NCI-H1694 (cell line): ENCODE measurements at places on chromosomes 2 and 18.

GRCh38 chr2:217654168-217654567 lies 348.6 kb downstream of the TNS1 start:
- DNase-seq, result no peak

DNA sequence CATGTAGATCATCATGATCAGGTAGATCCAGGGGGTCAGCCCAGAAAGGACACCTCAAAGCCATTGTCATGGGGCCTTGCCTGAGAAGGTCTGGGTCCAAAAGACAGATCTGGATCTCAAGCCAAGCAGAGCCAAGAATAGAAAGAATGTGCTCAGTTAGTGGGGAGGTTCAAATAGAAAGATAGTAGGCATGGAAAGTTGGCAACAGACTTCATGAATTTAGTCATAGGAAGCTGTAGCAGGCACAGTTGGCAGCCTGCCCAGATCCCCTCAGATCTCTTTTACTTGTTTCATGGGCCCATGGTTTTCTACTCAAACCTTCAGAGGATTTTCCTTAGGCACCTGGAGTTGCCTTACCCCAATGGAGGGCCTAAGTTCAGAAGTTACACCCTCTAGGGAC lies 767.0 kb downstream of the SLC4A3 start:
- peak; percentile 78 for DNase-seq

DNA sequence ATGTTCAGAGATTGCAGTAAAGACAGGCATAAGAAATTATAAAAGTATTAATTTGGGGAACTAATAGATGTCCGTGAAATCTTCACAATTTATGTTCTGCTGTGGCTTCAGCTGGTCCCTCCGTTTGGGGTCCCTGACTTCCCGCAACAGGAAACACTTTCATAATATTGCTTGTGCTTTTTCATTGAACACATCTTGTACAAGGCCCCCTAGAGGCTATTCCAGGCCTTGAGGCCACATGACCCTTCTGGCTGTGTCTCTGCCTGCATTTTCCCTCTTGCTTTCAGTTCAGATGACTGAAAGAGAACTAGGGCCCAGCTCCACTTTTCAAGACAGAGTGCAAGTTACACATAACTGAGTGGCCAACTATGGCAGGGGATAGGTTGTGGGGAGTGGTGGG lies 164.1 kb downstream of the TMEM247 start:
- DNase-seq, result no peak

DNA sequence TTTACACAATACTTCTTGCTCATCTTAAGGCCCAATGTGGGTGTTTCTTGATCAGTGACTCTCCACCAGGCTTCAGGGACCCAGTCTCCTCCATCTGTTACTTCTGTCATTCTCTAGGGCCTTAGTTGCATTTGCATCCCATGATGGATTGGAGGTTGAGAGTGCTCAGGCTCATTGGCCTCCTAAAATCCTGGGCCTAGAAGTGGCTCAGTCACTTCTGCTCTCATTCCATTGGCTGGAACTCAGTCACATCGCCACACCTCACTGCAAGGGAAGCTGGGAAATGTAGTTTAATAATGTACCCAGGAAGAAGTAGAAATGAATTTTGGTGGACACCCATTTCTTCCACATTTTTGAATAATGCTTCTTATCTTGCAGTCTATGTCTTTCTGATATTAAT lies 223.5 kb downstream of the HRH4 start:
- no peak for DNase-seq

- DNase-seq, result peak; percentile 56
Measured at GRCh38 chr2:128396500-128396891, 77.8 kb upstream of the HS6ST1 start.

- DNase-seq, result no peak
Measured at GRCh38 chr2:217978536-217979150, 24.2 kb downstream of the TNS1 start.

DNA sequence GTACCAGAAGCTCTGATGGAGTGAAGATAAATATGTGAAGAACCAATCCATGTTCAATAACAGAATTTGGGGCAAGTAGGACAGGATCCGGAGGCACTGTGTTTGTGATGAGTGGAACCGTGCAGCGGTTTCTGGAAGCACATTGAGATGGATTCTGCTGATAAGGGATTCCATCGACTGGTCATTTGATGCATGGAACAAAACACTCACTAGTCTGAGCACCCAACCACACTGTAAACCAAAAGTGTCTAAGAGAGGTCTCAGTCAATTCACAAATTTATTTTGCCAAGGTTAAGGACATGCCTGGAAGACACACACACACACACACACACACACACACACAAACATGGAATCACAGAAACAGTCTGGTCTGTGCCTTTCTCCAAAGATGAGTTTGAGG lies 459.5 kb downstream of the FBXO15 start:
- DNase-seq, result no peak

DNA sequence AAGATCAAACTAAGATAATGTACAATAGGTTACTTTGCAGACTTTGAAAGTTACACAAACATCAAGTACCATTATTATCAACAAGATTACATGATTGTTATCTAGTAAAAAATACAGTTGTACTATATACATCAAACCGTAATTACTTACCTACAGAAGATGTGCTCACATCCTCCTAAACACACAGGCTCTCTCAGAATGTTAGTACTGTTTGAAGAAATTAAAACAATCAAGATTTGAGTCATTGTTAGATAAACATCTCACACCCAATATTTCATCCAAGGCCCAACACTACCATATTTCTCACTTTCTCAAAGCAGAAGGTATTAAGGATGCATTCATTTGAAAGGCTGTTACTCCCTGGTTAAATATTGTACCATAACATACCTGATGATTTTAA lies 12.6 kb downstream of the BARD1 start:
- no peak for DNase-seq

GRCh38 chr2:81692566-81692965 lies 1388.0 kb upstream of the LRRTM1 start:
- DNase-seq, result no peak

- no peak for DNase-seq
Measured at GRCh38 chr18:35306588-35307250, 16.7 kb upstream of the ZSCAN30 start.

DNA sequence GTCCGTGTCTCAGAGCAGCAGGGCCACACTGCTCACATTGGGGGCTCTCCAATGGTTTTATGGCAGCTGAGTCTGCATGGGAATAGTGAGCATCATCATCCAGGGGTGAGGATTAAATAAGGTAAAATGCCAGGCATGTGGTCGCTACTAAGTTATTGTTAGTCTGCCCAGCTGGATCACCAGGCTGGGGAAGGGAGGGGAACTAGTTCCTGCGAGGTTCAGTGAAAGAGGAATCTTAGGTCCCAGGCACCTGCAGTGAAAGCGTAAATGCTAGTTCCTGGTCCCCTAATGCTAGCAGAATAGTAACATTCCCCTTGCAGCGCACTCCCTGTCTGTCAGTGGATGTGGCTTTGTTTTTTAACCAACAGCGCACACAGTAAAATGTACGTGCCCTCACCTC lies 60.1 kb downstream of the ARHGEF4 start:
- no peak for DNase-seq
